ENCODE measurements at places on chromosomes 1 and 21. TPM values are rescaled to one million over a fixed set of nuclear protein-coding genes. Genes with fewer than 3 reads are reported as not detected.

The CYP4A22 gene
- not detected for total RNA-seq

The SYCP1 gene
- total RNA-seq, result not detected

The LCE1B gene
- total RNA-seq, result not detected

The ATP6V1G3 gene
- not detected for total RNA-seq

The CLCA1 gene
- not detected for total RNA-seq

The TCHH gene
- not detected for total RNA-seq

The SPRR2A gene
- not detected for total RNA-seq

The PIK3C2B gene
- total RNA-seq, result 2.4 TPM

The RGS2 gene
- total RNA-seq, result 42.7 TPM

The MROH7 gene
- total RNA-seq, result not detected

The CD101 gene
- total RNA-seq, result 0.12 TPM

The TMPRSS2 gene
- total RNA-seq, result 0.10 TPM

The ETV3L gene
- not detected for total RNA-seq

The MIXL1 gene
- total RNA-seq, result not detected

The NUP133 gene
- 32.6 TPM for total RNA-seq

The PRUNE1 gene
- 19.7 TPM for total RNA-seq

The CELF3 gene
- total RNA-seq, result not detected

The DDAH1 gene
- total RNA-seq, result 4.3 TPM

The VPS45 gene
- 30.0 TPM for total RNA-seq

The TAS1R3 gene
- total RNA-seq, result not detected

The WDR47 gene
- total RNA-seq, result 6.1 TPM

The SLC30A10 gene
- not detected for total RNA-seq

The DDOST gene
- total RNA-seq, result 454 TPM

The MRPS14 gene
- total RNA-seq, result 30.3 TPM

The STYXL2 gene
- total RNA-seq, result not detected

The FAM163A gene
- total RNA-seq, result not detected

The CFHR2 gene
- not detected for total RNA-seq

The OR2L3 gene
- not detected for total RNA-seq

Measured in H4 (cell line).